ENCODE measurements at places on chromosomes 11 and 22.

DNA sequence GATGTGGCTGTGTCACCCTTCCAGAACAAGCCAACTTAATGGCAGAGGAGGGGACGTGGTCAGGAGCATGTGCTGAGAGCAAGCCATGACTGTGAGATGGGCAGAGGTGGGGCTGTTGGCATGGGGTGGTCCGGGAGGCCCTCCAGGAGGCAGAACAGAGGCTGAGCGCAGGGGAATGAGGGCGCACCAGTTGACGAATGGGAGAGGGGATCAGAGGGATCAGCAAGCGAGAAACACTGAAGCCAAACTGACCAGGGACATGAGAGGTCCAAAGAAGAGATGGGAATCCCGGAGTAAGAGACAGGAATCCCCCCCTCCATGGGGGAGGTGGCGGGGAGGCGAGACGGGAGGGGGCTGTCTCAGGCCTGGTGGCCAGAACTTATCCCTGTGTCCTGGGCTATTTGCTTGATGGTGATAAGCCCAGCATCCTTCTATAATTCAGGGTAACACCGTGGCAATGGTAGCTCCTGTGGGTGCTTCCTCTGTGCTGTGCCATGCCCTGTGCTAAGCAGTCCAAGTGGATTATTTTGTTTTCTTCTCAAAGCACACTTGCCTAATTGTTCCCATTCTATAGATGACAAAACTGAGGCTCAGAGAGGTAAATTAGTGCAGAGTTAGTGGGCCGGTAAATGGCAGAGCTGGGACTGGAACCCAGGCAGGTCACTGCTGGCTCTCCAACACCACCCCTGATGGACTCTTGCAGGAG lies 83.4 kb upstream of the SHISAL1 start:
- no peak for DNase-seq

DNA sequence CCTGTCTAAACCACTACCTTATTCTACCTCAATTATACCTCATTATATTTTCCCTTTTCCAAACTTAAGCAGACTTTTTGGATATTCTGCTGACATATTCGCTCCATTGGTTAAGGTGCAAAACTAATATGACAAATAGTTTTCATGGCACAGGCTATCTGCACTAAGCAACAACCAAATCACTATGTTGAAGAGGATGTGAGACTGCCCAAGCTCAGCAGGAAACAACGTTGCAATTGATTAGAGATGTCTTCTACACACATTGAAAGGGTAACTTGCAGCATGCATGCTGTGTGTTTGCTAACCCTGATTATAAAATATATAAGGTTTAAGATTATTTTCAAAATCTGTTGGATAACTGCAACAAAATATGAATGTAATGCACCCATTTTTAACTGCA lies 61.6 kb downstream of the STK33 start:
- DNase-seq: no peak

GRCh38 chr11:125402435-125402834 lies 93.6 kb downstream of the FEZ1 start:
- DNase-seq: no peak

DNA sequence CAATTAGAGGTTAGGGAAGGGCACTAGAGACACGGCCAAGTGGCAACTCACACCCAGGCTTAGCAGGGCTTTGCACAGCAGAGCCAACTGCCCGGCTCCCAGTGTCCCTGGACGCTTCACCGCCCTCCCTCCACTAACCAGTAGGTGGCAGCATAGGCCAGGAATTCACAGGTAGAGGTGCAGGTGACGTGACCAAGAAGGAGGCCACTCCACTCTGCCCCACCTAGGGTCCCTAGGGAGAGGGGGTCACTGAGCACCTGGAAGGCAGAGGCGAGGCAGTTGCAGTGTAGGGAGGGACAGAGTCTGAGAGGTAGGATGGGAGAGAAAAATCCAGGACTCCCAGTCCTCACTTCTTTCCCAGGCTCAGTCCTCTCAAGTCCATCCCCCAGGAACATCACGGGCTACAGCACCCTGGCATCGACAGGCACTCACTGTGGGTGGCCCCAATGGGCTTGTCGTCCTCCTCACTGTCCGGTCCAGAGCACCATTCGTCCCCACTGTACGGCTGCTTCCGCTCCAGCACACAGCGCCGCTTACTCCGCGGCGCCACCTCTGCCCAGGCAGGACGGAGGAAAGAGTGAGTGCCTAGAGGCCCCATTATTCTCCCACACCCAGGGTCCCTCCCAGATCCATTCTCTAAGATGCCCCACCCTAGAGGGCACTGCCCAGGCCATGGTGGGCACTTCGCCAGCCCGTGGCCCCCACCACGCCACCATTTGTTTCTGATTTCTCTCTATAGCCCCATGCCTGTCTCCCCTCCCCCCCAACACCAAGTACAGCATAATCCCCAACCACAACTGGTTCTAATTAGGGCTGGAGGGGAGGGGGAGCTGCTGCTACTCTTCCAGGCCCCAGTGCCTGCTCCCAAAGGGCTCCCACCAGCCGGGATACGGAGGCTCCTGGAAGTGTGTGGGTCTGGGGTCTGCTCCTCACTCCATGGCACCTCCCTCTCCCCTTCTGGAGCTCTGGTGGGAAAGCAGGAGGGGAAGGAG lies 18.4 kb downstream of the BCL9L start:
- peak; percentile 90 for DNase-seq

DNA sequence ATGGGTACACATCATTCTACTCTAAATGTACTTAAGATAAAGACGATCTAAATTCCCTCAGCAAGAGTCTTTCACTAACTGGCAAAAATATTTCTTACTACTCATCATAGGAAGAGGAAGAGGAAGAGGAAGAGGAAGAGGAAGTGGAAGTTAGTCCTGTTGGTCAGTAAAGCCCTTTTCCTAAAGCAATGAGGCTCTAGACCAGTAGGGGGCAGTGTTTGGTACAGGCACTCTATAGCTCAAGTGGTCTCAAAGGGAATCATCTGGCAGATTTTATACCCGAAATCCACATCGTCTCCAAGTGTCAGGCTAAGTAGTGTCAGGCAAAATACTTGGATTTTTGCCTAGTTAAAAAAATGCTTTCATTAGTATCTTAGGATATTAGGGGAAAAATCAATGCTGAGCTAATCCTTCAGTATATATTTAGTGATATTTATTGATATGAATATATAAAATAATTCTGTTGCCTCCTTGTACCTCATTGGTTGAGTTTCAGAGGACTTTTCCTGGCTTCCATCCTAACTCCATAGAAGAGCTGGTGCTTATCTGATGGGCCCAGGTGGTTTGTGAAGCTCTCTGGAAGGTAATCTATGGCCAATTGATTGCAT lies 7.7 kb downstream of the BLID start:
- DNase-seq: no peak

- DNase-seq: peak; percentile 90
Observed at GRCh38 chr11:95231881-95232605, 1.0 kb upstream of the SESN3 start.

- DNase-seq: no peak
Observed at GRCh38 chr11:104694259-104695064, 203.8 kb downstream of the CASP12 start.

- no peak for DNase-seq
Observed at GRCh38 chr11:59221441-59221840, 8.7 kb upstream of the MPEG1 start.

DNA sequence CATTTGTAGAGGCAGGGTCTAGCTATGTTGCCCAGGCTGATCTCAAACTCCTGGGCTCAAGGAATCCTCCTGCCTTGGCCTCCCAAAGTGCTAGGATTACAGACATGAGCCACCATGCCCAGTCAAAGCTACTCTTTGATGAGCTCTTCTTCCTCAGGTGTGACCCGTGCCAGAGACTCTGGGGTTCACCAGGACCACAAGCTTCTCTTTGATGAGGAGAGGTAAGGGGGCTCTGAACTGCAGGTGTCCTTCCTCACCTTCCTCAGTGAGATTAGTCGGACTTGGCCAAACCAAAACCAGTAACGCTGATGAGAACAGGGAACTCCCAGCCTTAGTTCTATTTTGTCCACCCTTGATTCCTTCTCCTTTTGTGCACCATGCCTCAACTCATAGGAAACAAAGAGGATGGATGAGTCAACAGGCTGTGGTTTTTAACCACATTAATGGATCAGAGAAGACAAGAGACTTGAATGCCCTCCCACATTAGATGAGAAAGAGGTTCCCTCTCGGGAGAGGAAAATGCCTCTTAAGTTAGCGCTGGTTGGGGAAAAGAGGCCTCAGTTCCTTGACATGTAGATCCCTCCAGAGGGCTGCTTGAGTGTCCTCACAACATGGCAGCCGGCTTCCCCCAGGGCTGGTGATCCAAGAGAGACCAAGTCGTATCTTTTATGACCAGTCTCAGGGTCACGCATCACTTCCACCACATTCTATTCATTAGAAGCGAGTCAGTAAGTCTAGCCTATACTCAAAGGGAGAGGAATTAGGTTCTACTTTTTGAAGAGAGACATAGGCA lies 25.7 kb upstream of the CTR9 start:
- DNase-seq: no peak

DNA sequence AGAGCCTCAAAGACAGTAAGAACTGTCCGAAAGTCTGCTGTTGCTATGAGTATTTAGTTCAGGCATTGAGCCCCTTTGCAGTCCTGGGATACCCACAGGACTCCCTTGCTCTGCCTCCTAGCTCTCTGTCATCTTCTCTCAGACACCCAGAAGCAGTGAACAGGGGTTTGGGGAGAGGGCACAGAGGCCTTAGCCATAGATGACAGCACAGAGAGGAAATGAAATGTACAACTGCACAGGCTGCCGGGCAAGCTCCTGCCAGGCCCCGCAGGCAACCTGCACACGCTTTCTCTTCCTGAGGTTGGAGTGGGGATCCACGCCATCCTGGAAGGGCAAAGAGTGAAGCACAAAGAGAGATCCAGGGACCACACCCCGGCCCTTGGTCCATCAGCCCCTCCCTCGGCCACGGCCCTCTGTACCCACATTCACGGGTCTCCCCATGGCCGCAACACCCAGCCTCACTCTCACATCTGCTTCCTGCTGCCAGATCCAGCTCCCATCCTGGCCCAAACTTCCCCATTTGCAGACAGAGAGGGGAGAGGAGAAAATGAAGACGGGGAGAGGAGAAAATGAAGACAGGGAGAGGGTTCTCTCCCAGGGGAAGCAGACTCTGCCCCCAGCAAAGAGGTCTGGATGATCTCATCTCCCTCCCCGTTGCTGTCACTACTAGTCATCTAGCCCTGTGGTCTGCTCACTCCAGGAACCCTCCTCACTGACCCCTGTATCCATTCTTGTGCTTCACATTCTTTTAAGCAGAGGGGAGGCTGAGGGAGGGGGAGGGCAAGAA lies 40.7 kb downstream of the CD6 start:
- DNase-seq: no peak

- no peak for DNase-seq
Observed at GRCh38 chr11:93623179-93623578, 38.3 kb upstream of the CEP295 start.

DNA sequence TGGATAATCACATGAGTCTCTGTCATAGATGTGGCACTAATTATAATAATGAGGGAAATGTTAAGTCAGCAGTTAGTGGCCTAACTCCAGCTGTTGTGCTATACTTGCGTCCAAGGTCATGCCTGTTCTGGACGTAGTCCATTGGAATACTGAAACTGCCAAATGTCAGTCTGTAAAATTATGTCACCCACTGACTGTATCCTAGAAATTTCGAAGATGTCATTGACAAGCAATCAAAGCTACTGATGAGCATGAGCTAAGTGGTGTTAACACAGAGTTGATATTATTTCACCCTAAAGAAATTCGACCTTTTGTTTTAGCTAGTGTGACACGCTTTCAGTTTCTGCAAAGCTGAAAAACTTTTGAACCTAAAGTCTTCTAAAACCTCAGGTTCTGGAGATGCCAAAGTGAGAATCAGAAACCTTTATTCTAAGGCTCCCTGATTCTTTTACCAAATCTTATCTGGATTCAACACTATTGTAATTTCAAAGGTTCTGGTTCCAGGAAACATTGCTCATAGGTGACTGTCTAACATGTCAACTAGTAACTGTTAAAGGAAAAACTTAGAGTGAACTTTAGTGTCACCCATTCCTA lies 14.9 kb upstream of the ME3 start:
- DNase-seq: no peak

DNA sequence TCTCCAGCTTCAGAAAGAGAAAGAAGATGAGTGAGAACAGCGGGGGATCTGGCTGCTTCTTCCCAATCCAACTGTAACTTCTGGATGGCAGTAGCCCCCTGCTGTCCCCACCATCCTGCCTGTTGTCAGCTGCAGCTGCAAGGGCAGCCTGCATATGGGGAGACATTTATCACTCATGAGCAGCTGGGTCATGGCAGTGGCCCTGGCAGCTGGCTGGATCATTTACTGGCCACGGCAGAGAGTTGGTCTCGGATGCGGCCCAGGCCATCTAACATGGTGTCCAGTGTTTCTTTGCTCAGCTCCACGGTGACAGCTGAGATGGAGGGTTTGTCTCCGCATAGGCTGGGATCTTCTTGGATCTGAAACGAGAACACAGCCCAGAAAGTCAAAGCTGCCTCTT lies 14.8 kb downstream of the COMMD9 start:
- DNase-seq: no peak

- DNase-seq: no peak
Observed at GRCh38 chr22:49237703-49238102, 590.0 kb downstream of the BRD1 start.

DNA sequence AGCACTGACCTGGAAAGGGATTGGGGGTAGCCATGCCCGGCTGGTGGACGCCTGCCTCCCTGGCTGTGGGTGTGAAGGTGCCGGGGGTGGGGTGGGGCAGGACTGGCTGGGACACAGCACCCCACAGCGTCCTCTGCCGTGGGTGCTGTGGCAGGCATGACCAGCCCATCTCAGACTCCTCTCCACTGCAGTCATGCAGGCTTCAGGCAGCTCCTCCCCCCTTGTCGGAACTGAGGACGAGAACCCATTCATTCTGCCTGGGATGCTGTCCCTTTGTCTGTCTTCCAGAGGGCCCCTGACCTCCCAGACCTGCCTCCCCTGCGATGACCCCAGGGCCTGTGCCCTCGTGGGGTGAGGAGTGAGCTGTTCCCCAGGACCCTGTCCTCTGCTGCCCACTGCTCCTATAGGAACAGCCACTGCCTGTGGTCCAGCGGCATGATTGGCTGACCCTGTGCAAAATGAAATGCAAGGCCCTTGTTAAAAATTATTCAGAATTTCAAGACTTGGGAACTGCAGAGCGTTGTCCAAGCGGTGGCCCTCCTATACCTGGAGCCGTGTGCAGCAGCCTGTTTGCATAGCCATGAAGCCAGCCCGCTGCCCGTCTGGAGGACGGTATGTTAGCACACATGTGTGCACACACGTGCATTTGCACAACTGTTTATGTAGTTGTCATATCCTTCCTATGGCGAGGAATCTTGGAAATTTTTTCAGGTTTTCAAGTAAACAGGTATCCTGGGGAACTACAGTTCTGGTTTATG lies 1122.3 kb downstream of the BRD1 start:
- DNase-seq: no peak

GRCh38 chr11:8766043-8766987 lies 83.7 kb downstream of the RPL27A start:
- DNase-seq: peak; percentile 41

GRCh38 chr22:19979712-19980493 lies 36.7 kb downstream of the ARVCF start:
- peak; percentile 80 for DNase-seq

GRCh38 chr11:69563946-69564775 lies 76.8 kb upstream of the CCND1 start:
- DNase-seq: no peak

- DNase-seq: no peak
Observed at GRCh38 chr11:36164506-36165250, 124.5 kb downstream of the COMMD9 start.

GRCh38 chr22:35460688-35461087 lies 60.7 kb downstream of the MCM5 start:
- DNase-seq: no peak

Measured in left lung (tissue), 14 donors.